ENCODE measurements at places on chromosomes 2 and 18.

DNA sequence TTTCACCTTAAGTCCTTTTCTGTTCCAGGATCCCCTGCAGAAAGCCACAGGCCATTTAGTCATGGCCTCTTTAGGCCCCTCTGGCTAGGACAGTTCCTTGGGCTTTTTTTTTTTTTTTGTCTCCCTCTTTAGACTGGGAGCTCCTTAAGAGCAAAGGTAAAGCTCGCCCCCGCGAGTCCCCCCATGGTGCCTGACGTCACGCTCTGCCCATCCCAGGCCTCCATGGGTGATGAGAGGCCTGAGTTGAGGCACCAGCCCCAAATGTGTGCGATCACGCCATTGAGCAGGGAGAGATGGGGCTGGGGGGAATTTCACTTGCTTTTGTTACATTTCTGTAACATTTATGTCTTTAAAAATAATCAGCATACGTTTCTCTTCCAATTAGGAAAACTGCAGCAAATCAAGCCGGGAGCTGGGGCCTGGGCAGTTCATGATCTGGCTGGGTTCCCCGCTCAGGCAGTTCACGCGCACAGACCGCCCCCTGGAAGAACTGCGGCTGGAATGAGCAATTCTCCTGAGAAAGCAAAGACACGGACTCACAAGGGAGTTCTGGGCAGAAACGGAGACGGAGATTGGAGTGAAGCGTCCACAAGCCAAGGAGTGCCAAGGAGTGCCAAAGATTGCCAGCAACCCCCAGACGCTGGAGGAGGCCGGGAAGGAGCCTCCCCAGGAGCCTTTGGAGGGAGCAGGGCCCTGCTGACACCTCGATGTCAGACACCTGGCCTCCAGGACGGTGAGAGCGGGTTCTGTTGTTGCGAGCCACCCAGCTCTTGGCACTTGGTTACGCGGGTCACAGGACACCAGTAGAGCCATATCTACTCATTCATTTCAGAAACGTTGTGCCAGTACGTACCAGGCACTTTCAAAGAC is 108.4 kb upstream of the ODC1 start:
- no peak for DNase-seq

GRCh38 chr2:240992572-240993291 is 5.7 kb upstream of the SNED1 start:
- no peak for DNase-seq

GRCh38 chr2:80293039-80293438 is 11.5 kb downstream of the LRRTM1 start:
- no peak for DNase-seq

- DNase-seq = no peak
Observed at GRCh38 chr2:39484620-39485495, 47.8 kb upstream of the MAP4K3 start.

DNA sequence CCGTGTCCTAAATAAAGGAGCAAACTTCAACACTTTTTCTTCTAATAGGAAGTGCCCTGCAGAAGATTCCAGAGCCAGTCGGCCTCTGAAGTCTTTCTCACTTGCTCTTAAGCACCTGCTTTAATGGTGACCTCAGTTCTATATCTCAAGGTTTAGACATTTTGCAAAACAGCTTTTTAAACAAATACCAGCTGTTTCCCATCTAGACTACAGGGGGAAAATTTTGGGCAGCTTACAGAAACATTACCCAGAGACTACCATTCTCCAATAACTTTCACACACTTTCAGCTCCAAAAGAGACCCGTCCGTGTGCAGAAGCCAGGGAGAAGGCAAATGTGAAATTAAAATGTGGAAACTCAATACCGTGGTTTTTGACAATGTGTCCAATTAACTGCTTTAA is 285.3 kb upstream of the CCDC68 start:
- DNase-seq = no peak
